Upper lobe of left lung (tissue), 6 donors: ENCODE measurements at places on chromosomes 2 and 18. TPM values are rescaled to one million over a fixed set of nuclear protein-coding genes. Genes with fewer than 3 reads are reported as not detected.

The SCTR gene
- total RNA-seq, result 15.6 TPM

DNA sequence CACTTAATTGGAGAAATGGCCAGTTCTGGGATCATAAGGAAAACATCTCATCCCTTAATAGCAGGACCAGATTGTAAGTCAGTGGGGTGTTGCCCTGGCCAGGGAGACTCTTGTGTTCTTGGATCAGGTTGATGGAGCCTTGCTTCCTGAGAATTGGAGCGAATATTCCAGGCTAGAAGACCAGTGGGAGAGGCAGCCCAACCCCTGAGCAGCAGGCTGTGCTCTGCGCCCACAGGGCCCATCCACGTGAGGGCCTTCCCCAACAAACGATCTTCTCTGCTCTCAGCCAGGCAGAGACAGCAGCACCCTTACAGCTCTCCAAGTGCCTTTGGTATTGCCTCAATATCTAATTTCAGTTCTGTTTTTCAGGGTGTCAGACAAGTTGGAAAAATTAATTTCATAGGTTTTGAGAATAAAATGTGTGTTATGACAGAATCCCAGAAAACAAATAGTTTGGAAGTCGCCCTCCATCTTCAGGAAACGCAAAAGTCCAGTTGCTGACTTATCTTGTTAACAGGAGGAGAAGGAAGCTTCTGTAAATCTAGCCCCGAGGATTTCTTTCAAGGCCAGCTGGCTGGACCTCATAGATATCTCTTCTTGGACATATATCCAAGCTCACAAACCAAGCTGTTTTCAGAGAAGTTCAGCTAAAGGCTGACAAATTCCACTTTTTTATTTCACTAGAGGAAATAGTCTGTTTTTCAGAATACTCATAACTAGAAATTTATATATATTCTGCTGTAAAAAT lies 105.5 kb downstream of the COPS8 start:
- peak; percentile 41 for DNase-seq

GRCh38 chr18:12309683-12310198 lies 1.7 kb downstream of the TUBB6 start:
- DNase-seq, result no peak

The ABCB11 gene
- not detected for total RNA-seq

DNA sequence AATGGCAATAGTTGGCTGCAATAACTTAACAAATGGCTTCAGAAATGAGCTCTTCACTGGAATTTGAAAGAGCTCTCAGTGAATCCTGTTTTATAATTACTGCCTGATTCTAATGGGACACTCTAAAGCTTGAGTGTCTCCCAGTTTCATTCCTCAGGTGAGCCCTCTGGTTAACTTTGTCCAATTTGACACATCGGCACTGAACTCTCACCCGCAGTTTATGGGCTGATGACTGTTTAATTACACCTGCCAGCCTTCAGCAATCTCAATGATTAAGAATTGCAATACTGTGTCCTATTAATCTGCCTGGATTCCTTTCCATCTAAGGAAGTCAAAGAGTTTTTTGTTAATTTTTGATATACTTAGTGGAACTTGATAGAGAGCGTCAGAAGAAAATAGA lies 110.7 kb upstream of the NABP1 start:
- no peak for DNase-seq

GRCh38 chr2:127110985-127111384 lies 4.0 kb upstream of the BIN1 start:
- no peak for DNase-seq

GRCh38 chr18:53991805-53992204 lies 232.7 kb downstream of the MBD2 start:
- DNase-seq, result no peak

GRCh38 chr2:143953451-143954030 lies 566.4 kb downstream of the ZEB2 start:
- no peak for DNase-seq

- no peak for DNase-seq
Measured at GRCh38 chr2:138956116-138956515, 175.9 kb upstream of the NXPH2 start.

The SIX3 gene
- not detected for total RNA-seq

DNA sequence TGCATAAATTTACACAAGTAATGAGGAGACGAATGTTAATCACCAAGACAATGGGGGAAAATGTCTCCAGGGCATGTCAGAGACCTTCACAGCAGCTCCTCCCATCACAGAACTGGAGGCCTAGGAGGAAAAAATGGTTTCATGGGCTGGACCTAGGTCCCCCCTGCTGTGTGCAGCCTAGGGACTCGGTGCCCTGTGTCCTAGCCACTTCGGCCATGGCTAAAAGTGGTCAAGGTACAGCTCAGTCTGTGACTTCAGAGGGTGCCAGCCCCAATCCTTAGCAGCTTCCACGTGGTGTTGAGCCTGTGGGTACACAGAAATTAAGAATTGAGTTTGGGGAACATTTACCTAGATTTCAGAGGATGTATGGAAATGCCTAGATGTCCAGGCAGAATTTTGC lies 152.2 kb upstream of the KCNJ3 start:
- no peak for DNase-seq

DNA sequence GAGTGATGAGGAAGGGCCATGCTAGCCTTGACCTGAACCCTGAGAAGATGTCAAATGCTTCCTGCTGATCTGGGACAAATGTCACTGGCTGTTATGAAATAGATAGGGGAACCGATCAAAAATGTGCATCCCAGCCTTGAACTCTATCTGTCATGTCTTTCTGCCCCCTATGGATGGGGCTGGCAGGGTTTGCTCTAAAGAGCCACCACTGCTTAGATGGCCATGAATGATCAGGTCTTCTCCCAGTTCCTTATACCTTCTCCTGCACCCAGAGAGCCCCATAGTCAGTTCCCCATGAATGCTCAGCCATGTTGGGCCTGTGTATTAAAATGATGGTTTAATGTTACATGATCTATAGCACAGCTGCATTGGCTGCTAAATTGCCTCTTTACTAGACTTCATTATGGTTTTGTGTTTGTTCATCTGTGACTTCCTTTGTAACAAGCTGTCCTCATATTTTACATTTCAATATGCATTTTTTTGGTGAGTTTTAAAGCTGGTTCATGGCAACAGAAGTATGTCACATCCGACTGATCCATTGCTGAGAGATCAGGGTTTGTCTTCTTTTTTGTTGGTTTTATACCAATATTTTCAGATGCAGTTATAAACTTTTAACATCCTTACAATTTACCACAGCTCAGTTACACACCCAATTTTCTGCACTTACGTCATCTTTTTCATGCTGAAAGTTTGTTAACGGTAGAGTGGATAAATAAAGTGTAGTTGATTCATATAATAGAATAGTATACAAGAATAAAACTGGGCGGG lies 56.3 kb upstream of the SMAD2 start:
- no peak for DNase-seq

- no peak for DNase-seq
Measured at GRCh38 chr2:36125702-36126101, 229.9 kb upstream of the CRIM1 start.

DNA sequence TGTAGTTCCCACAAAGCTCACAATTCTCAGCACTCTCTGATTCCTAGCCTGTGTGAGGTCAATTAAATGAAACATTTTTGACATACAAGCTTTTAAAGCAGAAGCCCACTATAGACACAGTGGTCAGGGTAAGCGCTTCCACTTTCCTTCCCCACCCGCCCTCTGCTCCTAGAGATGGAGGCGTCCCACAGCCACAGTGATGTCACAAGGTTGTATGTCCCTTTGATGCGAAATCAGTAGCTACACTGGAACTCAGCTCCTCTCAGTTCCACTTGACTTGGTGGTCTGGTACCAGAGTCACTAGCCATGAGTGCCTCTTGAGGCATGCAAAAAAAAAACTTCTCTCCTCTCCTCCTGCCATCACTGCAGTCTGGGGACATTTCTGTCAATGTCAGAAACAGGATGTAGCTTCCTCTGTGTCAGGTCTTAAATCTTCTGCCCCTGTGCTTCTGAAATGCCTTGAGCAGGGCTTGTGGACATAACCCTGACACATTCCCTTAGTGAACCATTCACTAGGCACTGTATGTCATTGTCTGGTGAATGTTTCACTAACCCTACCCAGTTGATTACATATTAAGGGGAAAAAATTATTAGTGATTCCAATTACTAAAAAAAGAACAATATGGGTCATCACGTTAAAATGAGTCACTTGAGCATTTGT lies 7.8 kb downstream of the SULT1C4 start:
- no peak for DNase-seq

- no peak for DNase-seq
Measured at GRCh38 chr2:33588232-33588631, 10.9 kb downstream of the FAM98A start.

The CDCA7 gene
- 0.46 TPM for total RNA-seq

DNA sequence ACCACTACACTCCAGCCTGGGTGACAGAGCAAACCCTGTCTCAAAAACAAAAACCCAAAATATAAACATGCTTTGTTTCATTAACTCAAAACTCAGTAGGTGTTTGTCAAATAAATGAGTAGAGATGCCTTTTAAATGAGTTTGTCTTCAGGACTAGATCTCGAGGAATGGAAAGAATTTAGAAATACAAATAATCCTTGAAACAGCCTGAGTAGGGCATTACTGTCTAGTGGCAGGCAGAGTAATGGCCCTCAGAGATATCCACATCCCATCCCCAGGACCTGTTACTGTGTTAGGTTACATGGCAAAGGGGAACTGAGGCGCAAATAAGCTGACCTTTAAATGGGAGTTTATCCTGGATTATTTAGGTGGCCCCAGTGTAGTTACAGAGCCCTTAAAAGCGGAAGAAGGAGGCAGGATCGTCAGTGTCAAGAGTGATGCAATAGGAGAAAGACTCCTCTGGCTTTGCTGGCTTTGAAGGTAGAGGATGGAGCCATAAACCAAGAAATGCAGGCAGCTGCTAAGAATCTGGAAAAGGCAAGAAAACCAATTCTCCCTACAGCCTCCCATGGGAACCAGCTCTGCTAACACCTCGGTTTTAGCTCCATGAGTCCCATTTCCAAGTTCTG lies 63.0 kb downstream of the CABLES1 start:
- no peak for DNase-seq

GRCh38 chr2:105889046-105889445 lies 144.3 kb downstream of the NCK2 start:
- DNase-seq, result no peak

DNA sequence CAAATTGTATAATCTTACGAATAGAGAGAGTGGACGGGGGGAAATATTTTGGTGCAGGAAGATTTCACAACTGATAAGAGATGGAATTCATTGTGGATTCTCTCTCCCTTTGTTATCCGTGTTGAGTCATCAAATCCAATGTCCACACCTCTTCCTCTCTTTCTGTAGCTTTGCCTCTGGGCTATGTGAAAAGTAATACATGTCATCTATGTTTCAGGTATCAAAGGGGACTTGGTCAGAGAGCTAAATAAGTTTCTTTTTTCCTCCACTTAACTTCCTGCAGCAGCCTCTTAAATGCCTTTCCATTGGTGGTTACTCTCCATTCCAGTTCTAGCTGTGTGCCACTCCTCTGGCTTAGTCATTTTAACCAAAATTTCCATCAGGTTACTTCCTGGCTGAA lies 169.3 kb upstream of the NXPH2 start:
- DNase-seq, result no peak
